ENCODE measurements at places on chromosomes 3 and 15.
A peak's percentile ranks its signal among the peaks of the same experiment; 100 is the strongest.

- no peak for DNase-seq
These were observed 16.8 kb upstream of the SMAD3 start for GRCh38 chr15:67048281-67049279.

DNA sequence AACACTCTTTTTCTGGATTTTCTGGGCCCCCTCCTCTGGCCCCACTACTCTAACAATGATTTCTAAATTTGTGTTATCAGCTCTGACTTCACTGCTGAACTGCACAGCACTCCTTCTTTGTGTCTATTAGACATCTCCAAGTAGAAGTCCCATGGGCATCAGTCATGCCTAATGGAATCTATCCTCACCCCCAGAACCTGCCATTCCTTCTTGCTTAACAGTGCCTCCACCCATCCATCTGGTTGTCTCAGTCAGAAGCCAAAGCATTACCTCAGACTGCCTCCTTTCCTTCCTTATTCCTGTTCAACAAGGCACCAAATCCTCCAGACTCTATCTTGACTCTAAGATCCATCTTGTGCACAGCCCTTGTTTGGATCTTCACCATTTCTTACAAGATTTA is 36.2 kb downstream of the SSR3 start:
- DNase-seq = no peak

DNA sequence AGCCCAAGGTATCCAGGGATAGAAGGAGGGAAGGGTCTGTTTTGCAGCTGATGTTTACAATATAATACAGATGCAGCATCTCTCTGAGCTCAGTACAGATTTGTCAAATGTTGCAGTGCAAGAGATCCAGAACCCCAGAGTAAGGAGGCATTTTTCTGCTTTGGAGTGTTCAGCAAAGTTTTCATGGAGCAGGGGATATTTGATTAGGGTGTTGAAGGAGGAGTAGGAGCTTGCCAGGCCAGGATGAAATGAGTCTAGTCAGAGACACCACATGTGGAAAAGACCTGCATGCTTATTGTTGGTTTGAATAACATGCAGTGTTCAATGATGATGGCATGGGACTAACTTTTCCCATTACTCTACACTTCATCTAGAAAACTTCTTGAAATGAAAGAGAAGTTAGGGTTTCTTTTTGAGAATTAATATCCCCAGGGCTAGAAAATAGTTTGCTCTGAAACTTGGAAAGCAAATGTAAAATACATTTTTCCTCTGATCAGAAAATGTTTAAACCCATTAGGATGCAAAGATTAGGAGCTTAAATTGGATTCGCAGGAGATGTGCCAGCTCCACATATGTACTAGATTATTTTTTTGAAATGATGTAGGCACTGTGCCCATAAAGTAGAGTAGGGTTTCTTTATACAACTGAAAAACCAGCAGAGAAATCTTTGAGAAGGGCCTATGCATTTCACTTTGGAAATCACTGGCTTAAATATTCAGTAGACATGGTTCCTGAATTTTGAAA is 243.8 kb downstream of the CACNA2D3 start:
- DNase-seq = no peak

DNA sequence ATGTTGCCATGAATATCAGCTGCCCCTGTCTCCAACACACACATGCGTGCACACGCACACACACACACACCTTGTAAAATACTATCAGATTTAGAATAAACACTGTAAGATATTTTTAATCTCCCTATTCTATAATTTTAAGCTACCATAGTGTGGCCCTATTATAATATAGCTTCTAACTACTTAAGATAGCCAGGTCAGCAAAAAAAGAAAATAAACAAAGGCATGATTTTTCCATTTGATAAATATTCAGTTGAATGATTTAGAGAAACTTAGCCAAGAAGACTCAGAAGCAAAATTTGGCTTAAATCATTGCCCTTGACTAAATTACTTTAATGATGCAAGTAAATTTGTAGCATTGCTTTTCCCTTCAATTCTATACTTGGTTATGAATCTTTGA is 162.2 kb downstream of the ALCAM start:
- DNase-seq = no peak

DNA sequence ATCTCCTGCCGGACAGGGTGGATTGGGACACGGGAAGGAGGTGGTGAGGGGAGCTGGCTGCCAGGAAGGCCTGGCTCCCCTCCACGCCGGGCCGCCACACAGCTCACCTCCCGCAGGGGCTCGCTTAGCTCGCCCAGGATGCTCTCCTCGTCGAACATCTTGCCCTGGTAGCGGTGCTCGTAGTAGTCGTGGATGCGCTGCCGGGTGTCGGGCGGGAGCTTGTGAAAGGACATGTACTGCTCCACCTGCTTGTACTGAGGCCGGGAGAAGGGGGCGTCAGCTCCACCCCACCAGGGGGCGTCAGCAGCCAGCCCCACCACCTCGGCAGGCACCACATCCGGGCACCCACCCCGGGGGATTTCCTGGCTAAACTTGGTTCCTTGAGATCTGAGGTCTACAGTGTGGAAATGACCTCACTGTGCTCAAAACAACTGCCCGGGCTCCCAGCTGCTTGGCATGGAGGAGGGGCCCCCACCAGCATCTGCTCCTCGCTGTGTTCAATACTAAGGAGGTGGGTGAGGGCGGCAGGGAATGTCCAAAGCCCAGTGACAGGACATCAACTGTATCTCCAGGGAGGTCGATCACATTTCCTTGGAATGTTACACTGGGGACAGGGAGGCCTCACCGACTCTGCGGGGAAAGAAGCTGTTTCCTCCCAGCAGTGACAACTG is 43.4 kb downstream of the HCN4 start:
- peak; percentile 49 for DNase-seq

DNA sequence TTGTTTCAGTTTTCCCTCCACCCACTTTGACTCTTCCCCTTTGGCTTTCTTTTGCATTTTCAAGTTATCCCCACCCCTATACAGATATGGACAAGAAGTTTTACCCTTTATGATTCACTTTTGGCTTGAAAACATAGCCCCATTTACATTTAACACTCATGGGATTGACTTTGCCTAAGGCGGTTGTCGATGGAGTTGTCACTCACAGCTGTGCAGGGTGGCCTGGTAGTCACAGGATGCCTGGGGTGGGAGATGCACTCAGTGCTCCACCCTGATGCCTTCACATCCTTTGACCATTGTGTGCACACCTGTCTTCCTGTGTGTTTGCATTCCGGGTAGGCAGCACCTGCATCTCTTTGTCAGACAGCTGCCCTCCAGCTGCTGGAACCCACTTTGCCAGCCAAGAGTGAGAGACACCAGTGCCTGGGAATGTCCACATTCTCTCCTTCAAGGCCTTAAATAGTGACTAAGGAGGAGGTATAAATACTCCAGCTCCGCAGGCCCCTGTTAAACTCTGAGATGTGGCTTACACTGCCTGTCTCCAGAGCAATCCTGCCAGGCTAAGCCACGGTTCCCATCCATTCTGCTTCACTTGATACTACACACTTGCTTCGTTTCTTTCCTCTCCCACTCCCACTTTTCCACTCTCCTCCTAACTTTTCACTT is 191.5 kb upstream of the SLC24A5 start:
- DNase-seq = no peak

GRCh38 chr3:124682263-124682662 is 48.0 kb upstream of the UMPS start:
- no peak for DNase-seq

- no peak for DNase-seq
These were observed 22.3 kb downstream of the VIPR1 start for GRCh38 chr3:42524751-42525150.

GRCh38 chr15:38010395-38010794 is 76.0 kb downstream of the TMCO5A start:
- no peak for DNase-seq

GRCh38 chr15:58016581-58017175 is 48.8 kb downstream of the ALDH1A2 start:
- DNase-seq = no peak

- DNase-seq = no peak
These were observed 280.6 kb downstream of the ARRDC4 start for GRCh38 chr15:98241032-98241554.

GRCh38 chr15:34358367-34358766 is 8.6 kb downstream of the LPCAT4 start:
- DNase-seq = no peak

DNA sequence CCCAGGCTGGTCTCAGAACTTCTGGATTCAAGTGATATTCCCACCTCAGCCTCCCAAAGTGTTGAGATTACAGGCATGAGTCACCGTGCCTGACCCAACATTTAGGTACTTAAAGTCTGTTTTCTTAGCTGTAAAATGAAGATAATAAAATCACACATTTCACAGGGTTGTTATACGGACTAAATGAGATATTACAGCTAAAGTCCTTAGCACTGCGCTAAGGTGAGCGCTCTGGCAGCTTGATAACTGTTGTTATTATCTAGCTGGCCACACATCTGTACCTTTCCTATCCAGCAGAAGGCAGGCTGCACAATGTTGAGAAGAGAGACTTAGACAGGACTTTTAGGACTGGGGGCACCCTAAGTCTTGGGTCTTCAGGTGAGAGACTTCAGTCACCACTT is 2.7 kb upstream of the LIPH start:
- DNase-seq = no peak

DNA sequence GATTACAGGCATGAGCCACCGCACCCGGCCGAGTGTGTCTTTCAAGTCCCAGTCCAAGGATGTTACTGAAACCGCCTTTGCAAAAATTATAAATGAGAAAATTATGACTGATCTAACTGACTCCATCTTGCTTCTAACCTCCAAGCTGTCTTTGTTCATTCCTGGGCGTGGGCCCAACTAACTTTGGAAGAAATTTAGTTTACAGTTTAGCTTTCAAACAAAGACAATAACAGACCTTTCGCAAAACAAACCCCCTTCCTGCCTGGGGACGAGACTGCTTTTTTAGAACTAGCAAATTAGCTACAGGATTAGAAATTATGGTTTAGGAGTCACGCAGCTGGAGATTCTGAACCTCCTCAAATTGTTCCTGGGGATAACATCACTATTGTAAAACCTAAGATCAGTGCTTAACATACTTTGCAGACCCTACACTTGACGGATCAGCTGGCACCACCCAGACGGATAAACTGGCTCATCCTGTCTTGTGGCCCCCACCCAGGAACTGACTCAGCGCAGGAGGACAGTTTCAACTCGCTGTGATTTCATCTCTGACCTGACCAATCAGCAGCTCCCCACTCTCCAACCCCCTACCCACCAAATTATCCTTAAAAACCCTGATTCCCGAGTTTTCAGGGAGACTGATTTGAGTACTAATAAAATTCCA is 23.8 kb downstream of the NANOGP8 start:
- no peak for DNase-seq

DNA sequence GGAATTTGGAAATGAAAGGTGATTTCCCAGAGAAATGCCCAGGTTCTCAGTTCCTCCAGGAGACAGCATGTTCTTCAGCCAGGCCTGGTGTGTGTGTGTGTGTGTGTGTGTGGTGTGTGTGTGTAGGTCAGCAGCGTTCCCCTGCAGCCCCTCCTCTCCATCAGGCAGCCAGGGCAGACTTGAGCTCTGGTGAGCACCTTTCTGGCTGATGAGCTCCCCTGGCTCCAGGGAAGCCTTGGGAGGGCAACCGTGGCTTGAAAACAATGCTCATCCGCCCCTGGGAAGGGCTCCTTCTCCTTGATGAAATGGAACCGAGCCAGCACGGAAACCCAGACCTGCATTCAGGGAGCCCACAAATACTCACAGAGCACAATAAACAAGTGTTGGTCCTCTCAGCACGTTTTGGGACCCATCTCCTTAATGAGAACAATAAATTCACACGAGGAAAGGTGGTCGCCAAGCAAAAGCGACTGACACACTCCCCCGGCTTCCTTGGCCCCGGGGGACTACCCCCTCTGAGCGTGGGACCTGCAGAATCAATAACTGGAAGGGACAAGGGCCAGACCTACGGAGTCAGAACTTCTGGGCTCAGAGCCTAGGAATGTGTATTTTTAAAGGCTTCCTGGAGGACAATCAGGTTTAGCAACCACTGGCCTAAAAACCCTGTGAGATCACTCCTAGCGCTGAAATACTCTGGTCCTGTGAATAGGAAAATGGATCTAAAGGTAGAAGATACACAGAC is 38.6 kb upstream of the HES1 start:
- DNase-seq = no peak

DNA sequence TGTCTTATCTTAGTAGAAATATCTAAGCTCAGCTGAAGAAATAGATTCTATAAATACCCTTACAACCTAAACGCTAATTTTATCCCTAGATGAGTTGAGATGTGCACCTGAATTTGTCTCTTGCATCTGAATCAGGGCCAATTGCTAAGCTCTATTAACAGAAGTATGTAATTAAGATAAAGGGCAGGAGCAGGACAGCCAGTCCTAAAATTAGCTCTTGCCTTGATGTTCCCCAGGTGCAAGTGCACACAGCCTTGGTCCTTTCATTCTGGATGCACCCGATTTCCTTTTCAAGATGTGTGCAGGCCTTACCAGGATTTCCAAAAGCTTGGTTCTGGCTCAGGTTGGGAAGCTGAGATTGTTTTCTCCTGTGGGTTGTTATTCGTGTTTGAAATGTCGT is 52.4 kb downstream of the MAGI1 start:
- DNase-seq = no peak

DNA sequence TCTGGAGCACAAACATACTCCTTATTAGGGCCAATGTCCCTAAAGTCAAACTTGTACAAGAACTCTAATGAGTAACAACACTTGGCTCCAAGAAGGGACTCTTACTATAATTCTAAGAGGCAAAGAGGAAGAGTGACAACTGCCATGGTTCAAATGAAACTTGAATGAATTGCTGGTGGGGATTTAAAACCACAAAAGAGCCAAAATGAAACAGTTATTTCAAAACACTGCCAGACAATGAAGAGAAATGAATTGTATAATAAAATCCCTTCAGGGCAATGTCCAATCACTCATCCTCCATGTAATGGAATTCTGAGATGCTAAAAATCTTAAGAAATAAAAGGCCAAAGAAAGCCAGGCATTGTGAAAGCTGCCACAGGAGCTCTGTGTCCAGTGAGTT is 14.2 kb downstream of the THRB start:
- DNase-seq = no peak

DNA sequence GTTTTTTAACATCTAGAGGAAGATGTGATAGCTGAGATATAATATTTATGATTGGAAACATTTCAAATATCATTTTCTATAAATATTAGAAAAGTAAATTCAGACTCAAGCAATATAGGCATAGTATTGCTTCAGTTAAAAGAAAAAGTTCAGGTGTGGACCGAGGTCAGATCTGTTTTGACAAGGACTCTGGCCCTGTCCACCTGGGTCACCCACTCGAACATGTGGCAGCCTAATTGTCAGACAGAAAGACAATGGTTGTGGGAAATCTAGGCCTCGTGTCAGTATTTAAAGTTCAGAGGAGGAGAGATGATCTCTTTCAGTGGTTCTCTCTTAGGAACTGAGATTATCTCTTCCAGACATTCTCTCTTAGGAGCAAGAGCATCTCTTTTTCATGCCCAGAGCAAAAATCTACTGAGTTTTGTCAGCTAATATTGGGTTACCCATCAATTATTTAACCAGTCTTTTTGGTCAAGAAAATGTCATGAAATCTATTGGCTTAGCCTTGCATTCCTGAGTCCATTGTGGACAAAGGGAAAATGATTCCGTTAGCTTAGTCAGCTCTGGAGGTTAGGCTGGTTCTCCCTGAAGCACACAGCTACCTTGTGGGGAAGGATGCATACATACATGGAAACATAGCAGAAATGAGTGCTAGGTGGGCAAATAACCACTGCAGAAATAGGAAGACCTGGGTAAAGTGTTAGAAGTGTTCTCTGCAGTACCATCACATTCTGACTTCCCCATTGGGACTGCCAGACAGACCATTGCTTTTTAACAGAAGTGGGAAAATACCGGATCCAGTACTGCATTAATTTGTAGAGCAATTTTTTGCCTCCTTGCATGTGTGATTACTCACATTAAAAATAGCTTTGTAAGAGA is 343.3 kb downstream of the GRM7 start:
- DNase-seq = no peak
